Kidney tubule cell (primary cell): ENCODE measurements at places on chromosomes 16 and 17.
A peak's percentile ranks its signal among the peaks of the same experiment; 100 is the strongest.

GRCh38 chr16:78368121-78369102, 269.0 kb downstream of the WWOX start:
- DNase-seq, result no peak

GRCh38 chr17:19567216-19568015, 33.8 kb downstream of the SLC47A1 start:
- no peak for DNase-seq

DNA sequence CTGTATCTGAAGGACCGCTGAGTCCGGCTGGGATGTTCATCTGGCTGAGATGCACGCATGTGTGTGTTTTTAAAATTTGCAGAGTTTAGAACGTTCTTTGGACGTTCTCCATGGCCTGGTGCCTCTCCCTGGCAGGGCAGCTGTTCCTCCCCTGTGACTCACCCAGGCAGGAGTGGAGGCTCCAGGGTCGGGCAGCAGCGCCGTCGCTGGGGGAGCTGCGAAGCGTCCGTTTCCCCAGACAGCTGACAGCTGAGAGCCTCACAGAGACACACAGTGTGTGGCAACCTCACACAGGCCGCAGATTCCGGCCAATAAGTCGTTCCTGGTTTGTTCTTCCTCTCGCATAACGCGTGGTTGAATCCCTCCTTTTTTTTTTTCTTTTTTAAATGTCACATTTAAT, 80.6 kb downstream of the OR1D5 start:
- peak; percentile 70 for DNase-seq

GRCh38 chr17:64315032-64315490, 52.0 kb upstream of the TEX2 start:
- DNase-seq, result no peak

DNA sequence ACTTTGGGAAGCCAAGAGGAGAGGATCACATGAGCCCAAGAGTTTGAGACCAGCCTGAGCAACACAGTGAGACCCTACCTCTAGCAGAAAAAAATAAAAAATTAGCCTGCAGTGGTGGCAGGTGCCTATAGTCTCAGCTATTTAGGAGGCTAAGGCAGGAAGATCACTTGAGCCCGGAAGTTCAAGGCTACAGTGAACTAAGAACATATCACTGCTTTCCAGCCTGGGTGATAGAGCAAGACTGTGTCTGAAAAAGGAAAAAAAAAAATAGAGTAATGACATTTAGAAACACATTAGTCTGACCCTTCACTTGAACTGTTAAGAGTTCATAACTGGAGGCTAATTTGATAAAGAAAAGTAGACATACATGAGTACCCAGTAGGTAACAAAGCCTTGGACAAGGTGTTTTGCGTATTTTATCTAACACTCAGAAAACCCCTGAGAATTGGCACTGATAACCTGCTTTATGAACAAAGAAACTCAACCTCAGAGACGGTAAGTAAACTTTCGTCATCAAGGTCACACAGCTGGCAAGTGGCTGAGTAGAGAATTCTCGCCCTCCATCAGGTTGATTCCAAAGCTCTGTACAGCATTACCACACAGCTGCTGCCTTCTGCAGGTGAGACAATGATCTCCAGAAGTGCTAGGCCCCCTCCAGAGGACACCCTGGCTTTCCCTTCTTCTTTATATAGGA, 101.1 kb downstream of the SMG6 start:
- no peak for DNase-seq

- DNase-seq, result no peak
Observed at GRCh38 chr17:44376124-44376523, 12.5 kb upstream of the FAM171A2 start.

DNA sequence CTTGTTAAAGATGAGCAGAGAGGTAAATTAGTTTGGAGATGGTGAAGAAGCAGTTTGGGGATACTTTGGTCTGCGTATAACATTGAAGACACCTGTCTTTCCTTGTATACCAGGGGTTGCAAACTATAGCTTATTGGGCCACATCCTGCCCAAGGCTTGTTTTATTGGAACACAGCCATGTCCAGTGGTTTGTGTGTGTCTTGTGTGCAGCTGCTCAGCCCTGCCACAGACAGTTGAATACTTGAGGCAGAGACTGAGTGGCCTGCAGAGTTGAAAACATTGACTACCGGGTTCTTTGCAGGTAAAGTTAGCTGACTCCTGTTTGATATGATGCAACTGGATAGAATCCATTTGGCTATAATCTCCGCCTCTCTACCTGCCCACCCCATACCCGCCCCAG, 224.4 kb downstream of the PRKCA start:
- no peak for DNase-seq

GRCh38 chr16:58859958-58860669, 126.0 kb upstream of the GOT2 start:
- no peak for DNase-seq

- no peak for DNase-seq
Observed at GRCh38 chr16:76835339-76835738, 355.7 kb upstream of the MON1B start.

DNA sequence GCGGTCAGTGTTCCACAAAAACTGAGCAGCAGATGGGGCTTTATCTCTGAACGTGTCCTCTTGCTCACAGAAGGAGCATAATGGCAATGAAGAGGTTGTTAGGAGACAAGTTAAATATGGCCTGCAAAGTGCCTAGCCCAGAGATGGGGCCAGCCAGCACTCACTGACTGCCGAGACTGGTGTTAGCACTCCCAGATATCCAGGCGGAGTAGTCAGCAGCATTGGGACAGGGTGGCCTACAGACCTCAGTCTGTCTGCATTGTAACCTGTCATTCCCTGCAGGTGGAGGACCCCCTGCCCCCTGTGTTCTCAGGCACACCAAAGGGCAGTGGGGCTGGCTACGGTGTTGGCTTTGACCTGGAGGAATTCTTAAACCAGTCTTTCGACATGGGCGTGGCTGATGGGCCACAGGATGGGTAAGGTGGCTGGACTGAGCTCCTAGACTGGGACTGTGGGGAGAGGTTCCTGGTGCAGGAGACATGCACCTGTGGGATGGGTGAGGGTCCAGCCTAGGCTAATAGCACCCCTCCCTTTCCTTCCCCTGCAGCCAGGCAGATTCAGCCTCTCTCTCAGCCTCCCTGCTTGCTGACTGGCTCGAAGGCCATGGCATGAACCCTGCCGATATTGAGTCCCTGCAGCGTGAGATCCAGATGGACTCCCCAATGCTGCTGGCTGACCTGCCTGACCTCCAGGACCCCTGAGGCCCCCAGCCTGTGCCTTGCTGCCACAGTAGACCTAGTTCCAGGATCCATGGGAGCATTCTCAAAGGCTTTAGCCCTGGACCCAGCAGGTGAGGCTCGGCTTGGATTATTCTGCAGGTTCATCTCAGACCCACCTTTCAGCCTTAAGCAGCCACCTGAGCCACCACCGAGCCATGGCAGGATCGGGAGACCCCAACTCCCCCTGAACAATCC, 4.2 kb downstream of the MFAP4 start:
- no peak for DNase-seq

DNA sequence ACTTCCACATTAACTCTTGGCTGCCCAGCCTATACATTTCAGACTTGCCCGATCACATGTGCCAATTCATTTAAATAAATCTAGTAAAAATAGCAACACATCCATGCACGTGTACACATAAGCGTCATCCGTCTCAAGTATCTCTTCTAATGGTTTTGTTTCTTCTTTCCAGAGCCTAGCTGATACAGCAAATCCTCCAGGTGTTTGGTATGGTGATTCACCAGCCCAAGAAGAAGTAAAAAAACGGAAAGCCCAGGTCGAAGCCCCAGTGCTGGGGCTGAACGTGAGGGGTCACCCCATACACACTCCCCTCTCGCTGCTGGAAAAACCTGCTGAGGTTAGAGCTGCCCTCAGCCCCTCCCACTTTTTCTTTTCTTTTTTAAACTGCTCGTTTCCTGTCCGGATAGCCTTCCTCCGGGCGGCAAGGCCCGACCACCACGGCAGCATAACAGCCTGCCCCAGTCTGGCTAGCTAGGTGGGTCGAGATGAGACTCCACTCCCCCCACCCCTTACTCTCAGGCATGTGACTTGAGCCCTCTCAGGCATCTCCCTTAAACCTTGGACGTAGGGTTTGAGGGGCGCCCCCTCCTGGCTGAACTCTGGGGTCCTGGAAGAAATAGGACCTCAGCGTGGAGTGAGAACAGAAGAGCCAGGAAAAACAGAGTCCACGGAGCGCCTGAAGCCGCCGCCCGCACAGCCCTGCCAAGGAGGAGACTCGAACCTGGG, 13.9 kb upstream of the OR1F1 start:
- DNase-seq, result peak; percentile 52

- no peak for DNase-seq
Observed at GRCh38 chr17:22300177-22300576, 607.9 kb downstream of the KCNJ18 start.

- DNase-seq, result peak; percentile 26
Observed at GRCh38 chr16:13909872-13910303, 10.1 kb upstream of the ERCC4 start.

- DNase-seq, result peak; percentile 85
Observed at GRCh38 chr16:81567987-81568748, 123.6 kb downstream of the CMIP start.

DNA sequence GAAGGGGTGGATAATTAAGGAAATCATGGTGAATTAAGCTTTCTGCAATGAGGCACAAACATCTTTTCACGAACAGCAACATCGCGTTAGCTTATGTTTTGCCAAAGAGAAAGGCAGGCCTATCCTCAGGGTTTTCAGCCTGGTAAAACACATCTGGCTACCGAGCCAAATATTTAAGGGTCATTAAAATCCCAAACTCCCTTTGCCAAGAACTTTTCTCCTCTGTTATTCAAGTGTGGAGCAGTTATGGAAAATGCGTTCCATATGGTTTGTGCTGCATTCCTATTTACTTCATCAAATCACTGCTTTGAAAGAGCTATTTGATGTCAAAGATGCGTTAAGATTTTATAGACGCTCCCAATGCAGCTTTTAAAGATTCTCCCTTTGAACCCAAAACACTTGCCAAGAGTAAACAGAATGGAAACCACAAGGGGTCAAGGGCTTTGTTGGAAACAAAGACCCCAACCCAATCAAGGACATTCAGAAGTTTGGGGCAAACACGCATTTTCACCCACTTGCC, 308.3 kb upstream of the CDH5 start:
- DNase-seq, result no peak

- DNase-seq, result no peak
Observed at GRCh38 chr16:51719376-51719775, 568.3 kb upstream of the SALL1 start.

- DNase-seq, result no peak
Observed at GRCh38 chr16:85604145-85604705, 8.9 kb upstream of the GSE1 start.

- peak; percentile 13 for DNase-seq
Observed at GRCh38 chr16:17556276-17557052, 85.7 kb upstream of the XYLT1 start.

DNA sequence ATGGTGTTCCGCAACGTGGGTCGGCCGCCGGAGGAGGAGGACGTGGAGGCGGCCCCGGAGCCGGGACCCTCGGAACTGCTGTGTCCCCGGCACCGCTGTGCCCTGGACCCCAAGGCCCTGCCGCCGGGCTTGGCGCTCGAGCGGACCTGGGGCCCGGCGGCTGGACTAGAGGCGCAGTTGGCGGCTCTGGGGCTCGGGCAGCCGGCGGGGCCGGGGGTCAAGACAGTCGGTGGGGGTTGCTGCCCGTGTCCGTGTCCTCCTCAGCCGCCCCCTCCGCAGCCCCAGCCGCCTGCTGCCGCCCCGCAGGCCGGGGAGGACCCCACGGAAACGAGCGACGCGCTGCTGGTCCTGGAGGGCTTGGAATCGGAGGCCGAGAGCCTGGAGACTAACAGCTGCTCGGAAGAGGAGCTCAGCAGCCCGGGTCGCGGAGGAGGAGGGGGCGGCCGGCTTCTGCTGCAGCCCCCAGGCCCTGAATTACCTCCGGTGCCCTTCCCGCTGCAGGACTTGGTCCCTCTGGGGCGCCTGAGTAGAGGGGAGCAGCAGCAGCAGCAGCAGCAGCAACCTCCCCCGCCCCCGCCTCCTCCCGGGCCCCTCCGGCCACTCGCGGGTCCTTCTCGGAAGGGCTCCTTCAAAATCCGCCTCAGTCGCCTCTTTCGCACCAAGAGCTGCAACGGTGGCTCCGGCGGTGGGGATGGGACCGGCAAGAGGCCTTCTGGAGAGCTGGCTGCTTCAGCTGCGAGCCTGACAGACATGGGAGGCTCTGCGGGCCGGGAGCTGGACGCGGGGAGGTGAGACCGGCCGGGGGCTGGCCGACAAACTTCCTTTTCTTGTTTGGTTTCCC, 821 bp downstream of the SOCS7 start:
- peak; percentile 22 for DNase-seq

GRCh38 chr16:75061669-75062068, 54.9 kb downstream of the LDHD start:
- DNase-seq, result no peak

DNA sequence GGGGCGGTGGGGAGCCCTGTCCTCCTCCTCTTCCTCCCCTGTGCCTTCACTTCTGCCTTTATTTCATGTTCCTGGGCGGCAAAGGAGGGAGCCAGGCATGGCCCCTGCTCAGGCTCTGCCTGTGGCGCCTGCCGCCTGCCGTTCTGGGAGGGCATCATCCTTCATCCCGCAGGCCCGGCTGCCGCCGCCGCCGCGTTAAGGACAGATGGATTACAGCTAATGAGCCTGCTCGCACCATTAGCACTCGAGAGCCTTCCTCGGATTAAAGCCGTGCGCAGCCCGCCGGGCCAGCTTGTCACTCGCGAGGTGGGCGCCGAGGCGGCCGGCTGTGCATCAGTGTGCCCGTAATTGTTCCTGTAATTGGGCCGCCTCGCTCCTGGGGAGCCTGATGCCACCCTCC, 127.7 kb upstream of the GSE1 start:
- no peak for DNase-seq

- DNase-seq, result no peak
Observed at GRCh38 chr16:56419740-56420548, 5.4 kb downstream of the AMFR start.

- no peak for DNase-seq
Observed at GRCh38 chr17:27329146-27329805, 35.4 kb downstream of the WSB1 start.

GRCh38 chr17:9298776-9299295, 276.8 kb downstream of the STX8 start:
- DNase-seq, result no peak

GRCh38 chr17:35001549-35001948, 21.2 kb downstream of the LIG3 start:
- no peak for DNase-seq

GRCh38 chr17:79657861-79658810, 47.3 kb upstream of the RBFOX3 start:
- DNase-seq, result no peak

GRCh38 chr17:57965521-57966160, 10.4 kb upstream of the CUEDC1 start:
- no peak for DNase-seq
